GM23248 (cell line): ENCODE measurements at places on chromosomes 7 and 10. TPM values are rescaled to one million over a fixed set of nuclear protein-coding genes. Genes with fewer than 3 reads are reported as not detected.

The CRYGN gene
- not detected in 2 replicates for total RNA-seq

DNA sequence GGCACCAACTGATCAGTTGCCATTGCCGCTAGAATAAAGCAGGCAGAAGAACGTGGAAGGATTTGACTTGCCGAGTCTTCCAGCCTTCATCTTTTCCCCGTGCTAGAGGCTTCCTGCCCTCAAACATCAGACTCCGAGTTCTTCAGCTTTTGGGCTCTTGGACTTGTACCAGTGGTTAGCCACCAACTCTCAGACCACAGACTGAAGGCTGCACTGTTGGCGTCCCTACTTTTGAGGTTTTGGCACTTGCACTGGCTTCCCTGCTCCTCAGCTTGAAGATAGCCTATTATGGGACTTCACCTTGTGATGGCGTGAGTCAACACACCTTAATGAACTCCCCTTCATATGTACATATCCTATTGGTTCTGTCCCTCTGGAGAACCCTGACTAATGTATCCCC, 57.3 kb upstream of the KCND2 start:
- H3K27me3 ChIP-seq, result no peaks in the 10 kb centered on the region
- DNase-seq, result no peak
- H3K27ac ChIP-seq, result no peak overlapping the region
- no peaks in the 10 kb centered on the region for H3K4me1 ChIP-seq
- H3K4me3 ChIP-seq, result no peak overlapping the region

- H3K4me1 ChIP-seq, result no peaks in the 10 kb centered on the region
- H3K36me3 ChIP-seq, result no peaks in the 10 kb centered on the region
Measured at GRCh38 chr10:59000162-59000825, 176.1 kb upstream of the PHYHIPL start.

The GARIN1A gene
- 0.43 and 0.89 TPM in 2 replicates for total RNA-seq

DNA sequence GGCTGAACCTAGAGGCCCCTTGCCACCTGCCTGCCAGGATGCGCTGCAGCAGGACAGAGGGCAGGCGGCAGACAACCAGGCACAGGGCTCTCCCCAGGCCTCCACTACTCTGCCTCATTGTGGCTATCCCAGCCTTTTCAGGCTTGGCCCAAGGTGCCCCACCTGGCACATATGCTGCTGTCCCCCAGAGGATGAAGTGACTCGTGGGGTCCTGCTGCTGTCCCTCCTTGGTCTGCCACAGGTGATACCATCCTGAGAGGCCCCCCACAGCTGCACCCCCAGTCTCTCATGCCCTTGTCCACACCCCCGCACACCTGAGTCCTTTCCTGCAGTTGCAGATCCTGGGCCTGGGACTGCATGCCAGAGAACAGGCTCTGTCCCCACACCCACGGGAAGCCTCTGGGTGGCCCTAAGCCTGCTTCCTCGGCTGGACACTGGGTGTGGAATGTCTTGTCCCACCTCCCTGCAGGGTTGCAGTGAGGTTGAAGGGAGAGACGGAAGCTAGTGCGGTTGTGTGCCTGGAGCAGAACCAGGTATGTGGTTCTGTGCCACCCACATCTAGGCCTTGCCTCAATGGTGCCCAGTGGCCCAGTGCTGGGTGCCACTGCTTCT, 55.3 kb downstream of the RASGEF1A start:
- H3K27me3 ChIP-seq, result no peaks in the 10 kb centered on the region
- H3K4me1 ChIP-seq, result peaks cover 6% of the 10 kb centered on the region
- H3K36me3 ChIP-seq, result no peaks in the 10 kb centered on the region
- no peak overlapping the region for H3K27ac ChIP-seq

- peak; percentile 46 for DNase-seq
- peak overlapping the region; percentile 94 for H3K4me3 ChIP-seq
- H3K27me3 ChIP-seq, result no peaks in the 10 kb centered on the region
- H3K4me1 ChIP-seq, result peaks cover 36% of the 10 kb centered on the region
- peak overlapping the region; percentile 86 for H3K27ac ChIP-seq
Measured at GRCh38 chr10:33333260-33334101, 986 bp downstream of the NRP1 start.

- H3K4me1 ChIP-seq, result no peaks in the 10 kb centered on the region
- no peak for DNase-seq
- peaks cover 16% of the 10 kb centered on the region for H3K27me3 ChIP-seq
- H3K27ac ChIP-seq, result no peak overlapping the region
- H3K4me3 ChIP-seq, result no peak overlapping the region
Measured at GRCh38 chr7:157035979-157036378, 25.5 kb upstream of the MNX1 start.
